Stimulated activated CD4-positive, alpha-beta T cell treated with anti-CD3 and anti-CD28 coated beads, Interleukin-12 subunit alpha, Interleukin-12 subunit beta, amount 100 ng/mL, for 48 hours (primary cell): ENCODE measurements at places on chromosomes 5 and 9.

- no peak for DNase-seq
Measured at GRCh38 chr5:147558826-147559225, 49.0 kb upstream of the DPYSL3 start.

GRCh38 chr9:18269561-18269960 is 204.4 kb upstream of the ADAMTSL1 start:
- no peak for DNase-seq

DNA sequence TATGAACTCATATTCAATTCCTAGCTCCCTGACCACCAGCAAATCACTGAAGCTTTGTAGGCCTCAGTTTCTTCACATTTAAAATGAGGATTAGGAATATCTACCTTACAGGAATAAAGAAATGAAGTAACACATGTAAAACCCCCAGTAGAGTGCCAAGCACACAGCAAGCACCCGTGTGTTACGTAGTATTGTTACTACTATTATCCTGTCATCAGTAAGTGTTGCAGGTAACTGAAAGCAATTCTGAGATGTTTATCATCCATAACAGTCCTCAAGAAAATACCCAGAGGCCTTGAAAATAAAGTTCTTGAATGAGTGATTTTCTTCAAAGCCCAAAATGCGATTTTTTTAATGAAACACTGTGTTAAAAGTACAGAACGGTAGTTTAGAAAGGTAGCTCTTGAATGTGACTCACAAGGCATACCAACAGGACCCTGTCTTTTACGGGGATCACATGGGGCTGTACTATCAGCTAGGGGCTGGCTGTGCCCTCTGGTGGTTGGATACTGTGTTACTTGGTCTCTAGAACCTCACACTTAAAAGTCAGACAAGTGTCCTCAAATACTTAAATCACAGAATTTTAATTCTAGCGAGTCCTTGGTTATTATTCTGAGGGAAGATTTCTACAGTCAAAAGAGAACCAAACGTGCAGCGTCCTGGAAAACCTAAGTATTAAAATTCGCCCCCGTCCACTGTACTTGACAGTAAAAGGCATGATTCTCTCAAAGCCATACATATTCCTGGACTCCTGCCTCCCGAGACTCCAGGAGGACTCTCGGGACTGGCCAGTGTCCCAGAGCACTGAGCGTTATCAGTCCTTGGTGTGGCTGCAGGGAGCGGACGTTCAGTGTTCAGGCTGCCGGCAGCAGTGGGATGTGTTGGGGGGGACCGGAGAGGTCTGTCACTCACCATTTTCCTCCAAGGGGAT is 725 bp downstream of the NDUFB6 start:
- DNase-seq: peak; percentile 61

- no peak for DNase-seq
Measured at GRCh38 chr5:58018016-58018415, 441.9 kb downstream of the PLK2 start.

DNA sequence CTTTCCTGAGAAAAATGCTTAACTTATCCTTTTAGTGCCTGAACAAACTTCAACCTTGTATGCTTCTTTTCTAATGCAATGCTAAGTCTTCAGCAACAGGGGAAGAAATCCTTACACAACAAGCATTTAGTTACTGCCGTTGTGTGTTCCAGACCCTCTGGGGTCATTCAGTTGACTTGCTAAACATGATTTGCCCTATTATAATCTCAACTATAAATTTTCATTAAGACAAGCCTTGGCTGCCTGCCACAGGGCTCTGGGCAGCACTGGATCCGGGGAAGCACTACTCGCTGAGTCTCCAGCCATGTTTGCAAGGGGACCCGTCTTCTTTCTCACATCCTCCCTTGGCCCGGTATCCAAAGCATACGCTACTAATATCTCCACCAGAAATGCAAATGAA is 58.1 kb downstream of the PTCH1 start:
- DNase-seq: no peak

DNA sequence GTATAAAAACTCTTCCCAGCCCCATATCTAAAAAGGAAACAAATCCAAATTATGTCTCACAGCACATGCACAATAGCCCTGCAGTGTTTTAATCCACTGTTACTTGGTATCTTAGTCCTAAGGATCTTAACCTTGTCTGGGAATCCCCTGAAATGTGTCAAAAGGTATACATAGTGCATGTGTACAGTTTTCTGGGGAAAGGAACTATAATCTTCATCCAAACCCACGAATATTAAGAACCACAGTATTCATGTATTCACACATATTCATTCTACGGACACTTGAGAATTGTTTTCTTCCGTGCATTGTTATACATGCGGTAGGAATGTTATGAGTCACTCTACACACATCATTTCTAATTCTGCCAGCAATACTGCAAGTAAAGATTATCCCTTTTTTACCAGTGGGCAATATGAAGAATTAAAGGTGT is 47.8 kb upstream of the SNX2 start:
- no peak for DNase-seq

GRCh38 chr5:81268521-81269196 is 32.7 kb upstream of the ZCCHC9 start:
- DNase-seq: no peak

GRCh38 chr5:78243639-78244038 is 50.9 kb downstream of the AP3B1 start:
- DNase-seq: no peak

DNA sequence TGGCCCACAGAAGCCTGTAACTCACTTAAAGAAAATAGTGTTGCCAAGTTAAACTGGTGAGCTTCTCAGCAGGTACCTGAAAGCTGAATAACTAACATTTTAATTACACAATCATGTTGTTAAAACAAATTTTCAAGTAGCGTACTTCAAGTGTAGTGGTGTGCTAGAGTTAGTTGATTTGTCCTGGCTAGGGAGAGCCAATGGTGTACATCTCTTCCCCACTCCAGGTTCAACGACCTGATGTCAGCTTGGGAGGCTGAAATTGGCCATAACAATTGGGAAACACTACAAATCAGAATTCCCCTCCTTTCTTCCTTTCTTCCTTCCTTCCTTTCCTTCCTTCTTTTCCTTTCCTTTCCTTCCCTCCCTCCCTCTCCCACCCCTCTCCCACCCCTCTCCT is 295.3 kb upstream of the SLC24A2 start:
- no peak for DNase-seq

GRCh38 chr9:84856181-84856632 is 186.7 kb downstream of the NTRK2 start:
- no peak for DNase-seq

DNA sequence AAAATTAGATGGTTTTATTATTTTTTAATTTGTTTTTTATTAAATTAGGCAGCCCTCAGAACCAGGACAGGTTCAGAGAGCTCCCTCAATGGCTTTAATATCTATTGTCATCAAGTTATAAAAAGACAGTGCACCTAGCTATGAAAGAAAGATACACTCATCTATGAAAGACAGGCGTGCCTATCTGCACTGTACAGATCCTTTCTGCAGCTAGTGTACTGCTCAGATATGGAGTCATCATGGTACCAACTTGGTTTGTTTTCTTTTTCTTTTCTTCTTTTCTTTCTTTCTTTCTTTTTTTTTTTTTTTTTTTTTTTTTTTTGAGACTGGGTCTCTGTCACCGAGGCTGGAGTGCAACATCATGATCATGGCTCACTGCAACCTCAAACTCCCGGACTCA is 54.8 kb upstream of the GPBP1 start:
- no peak for DNase-seq

DNA sequence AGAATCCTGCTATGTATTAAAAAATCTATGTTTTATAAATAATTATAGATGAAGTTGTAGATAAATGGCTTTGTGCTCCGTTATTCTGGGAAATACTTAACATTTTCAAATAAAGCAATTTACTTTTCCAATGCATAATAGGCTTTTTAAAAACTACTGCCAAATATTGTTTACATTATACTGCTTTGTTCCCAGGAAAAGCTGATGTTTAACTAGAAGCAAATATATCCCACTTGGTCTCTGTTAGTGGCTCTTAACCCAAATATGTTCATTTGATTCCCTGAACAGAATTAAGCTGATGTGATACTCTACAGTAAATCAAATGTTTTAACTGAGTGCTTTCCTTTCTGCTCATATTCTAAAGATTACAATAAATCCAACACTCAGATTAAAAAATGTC is 326.3 kb downstream of the SLCO4C1 start:
- no peak for DNase-seq

GRCh38 chr5:167944121-167944852 is 347.2 kb upstream of the WWC1 start:
- DNase-seq: no peak

DNA sequence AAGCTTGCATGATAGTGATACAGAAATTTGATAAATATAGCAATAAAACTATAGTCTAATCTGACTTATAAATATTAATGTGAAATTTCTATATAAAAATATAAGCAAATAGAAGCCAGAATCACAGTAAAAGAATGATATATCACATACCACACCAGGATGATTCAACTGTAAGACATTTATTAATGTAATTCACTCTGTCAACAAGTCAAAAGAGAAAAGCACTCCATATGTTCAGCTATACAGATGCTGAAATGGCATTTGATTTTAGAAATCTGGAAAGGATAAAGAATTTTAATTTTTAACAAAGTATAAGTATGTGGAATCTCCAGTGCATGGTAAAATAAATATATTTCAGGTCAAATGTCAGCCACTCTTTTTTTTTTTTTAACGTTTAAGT is 372.4 kb downstream of the KCNN2 start:
- DNase-seq: no peak

GRCh38 chr9:72140586-72140985 is 8.7 kb upstream of the GDA start:
- DNase-seq: no peak

- DNase-seq: no peak
Measured at GRCh38 chr9:84471816-84472215, 131.3 kb upstream of the SLC28A3 start.

DNA sequence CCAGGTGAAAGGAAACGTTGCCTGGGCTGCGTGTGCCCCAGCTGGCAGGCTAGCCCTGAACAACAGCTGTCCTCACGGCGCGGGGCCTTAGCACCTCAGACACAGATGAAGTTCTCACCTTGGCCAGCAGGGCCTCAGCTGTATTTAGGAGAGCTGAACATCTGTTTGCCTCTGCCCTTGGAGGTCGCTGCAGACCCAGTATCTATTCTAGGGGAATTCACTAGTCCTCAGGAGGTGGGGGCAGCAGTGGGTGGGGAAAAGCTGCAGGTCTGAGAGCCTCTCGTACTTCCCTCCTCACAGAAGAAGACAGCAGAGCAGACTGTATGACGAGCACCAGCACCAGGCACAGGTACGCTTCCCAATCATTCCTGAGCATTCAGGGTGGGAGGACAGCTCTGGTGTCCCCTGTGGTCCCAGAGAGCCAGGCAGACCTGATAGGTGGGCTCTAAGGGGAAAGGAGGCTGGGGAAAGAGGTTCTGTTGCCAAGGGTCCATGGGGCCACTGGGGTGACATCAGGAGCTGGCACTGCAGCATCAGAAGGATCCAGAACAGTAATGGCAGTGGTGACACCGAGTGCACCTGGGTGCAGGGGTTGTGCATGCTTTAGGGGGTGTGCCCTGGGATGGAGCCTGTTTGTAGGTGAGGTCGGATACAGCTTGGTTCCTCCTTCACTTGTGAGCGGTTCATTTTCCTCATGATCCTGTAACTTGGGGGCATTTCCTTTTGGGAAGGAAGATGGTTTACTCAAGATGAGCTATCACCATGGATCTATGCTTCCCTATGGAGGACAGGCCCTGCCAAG is 13.8 kb downstream of the CD74 start:
- no peak for DNase-seq

DNA sequence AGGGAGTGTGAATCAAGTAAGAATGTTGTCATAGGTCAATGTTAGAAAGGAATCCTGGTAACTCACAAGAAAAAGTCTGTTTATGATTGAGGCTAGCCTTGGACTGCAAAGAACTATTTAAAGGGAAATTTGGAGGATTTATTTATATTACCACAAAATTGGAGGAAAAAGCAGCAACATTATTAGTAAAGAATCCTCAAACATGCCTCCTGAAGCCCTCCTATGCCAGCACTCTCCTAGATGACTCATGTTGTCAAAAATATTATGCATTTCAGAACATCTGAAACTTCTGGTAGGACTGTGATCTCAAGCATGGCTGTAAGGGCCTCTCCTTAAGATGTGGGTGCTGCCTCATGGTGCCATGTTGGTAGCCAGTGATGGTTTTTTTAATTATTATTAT is 628.5 kb downstream of the CHSY3 start:
- DNase-seq: no peak

- no peak for DNase-seq
Measured at GRCh38 chr5:61974680-61975079, 331.3 kb upstream of the KIF2A start.

DNA sequence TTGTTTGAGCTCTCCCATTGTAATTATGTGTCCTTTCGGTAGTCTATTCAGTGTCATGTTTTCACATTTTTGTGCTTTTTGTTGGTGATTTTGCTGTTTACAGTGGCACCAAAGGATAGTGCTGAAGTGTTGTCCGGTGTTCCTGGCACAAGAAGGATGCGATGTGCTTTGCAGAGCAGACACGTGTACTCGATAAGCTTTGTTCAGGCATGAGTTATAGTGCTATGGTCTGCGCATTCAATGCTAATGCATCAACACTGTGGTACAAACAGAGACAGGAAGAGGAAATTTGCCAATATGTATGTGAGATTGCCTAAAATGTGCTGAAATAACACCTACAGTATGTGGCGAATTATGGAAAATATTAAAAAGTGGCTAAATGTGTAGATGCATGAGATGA is 913.4 kb upstream of the ACO1 start:
- DNase-seq: no peak

DNA sequence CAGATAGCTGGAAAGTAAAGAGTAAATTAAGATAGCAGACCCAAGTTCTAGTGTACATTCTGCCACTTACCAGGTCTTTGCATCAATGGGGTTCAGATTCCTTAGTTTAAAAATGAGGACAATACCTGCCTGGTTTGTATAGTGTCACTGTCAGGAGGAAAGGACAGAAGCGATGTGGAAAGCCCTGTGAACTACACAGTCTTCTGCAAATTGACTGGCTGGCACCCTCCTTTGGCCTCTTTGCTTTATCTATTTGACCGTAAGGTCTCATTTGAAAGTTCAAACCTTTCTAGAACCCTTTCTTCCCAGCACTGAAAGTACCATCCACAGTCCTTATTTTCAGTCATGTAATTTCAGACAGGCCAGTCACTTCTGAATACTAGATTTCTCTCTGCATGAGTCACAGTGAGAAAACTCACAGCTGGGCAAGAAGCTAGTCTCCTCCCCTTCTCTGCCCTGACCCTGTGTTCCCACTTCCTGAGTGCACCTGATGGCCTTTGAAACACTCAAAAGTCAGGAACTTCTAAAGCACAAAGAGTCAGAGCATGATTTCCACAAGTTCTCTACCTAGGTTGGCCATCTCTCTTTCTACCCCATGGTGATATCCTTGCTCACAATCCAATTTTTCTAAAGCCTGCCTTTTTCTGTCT is 91.3 kb upstream of the RASEF start:
- DNase-seq: no peak

- no peak for DNase-seq
Measured at GRCh38 chr9:92589923-92590322, 54.1 kb upstream of the ECM2 start.

GRCh38 chr9:97502984-97503861 is 1.8 kb downstream of the TMOD1 start:
- DNase-seq: no peak
